ENCODE measurements at places on chromosomes 1 and 21. TPM values are rescaled to one million over a fixed set of nuclear protein-coding genes. Genes with fewer than 3 reads are reported as not detected.

MRPS21 gene
- 54.0 TPM for polyA plus RNA-seq

DNA sequence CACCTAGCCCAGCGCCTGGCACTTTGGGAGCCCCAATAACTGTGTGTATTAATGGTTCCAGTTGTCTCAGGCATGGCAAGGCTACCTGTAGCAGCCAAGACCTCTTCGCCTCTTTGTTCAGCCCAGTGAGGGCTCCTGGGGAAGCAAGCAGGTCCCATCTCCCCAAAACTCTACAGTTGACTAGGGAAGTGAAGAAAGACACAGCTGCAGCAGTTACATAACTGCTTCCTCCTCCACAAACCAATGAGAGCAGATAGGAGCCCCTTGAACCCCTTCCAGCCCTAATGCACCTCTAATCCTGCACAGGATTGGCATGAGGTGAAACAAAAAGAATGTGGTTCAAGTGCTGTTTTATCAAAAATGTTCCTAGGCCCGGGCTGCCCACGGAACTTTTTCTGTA, 100.5 kb downstream of the SYF2 start:
- H3K4me3 ChIP-seq = no peak overlapping the region
- H3K4me1 ChIP-seq = peaks cover 7% of the 10 kb centered on the region
- no peaks in the 10 kb centered on the region for H3K36me3 ChIP-seq
- no peak for DNase-seq

- H3K27me3 ChIP-seq = no peaks in the 10 kb centered on the region
- no peak overlapping the region for H3K27ac ChIP-seq
- H3K36me3 ChIP-seq = no peaks in the 10 kb centered on the region
- H3K4me1 ChIP-seq = no peaks in the 10 kb centered on the region
- DNase-seq = no peak
These were observed 250.8 kb downstream of the KCNJ6 start for GRCh38 chr21:37665230-37666024.

DNA sequence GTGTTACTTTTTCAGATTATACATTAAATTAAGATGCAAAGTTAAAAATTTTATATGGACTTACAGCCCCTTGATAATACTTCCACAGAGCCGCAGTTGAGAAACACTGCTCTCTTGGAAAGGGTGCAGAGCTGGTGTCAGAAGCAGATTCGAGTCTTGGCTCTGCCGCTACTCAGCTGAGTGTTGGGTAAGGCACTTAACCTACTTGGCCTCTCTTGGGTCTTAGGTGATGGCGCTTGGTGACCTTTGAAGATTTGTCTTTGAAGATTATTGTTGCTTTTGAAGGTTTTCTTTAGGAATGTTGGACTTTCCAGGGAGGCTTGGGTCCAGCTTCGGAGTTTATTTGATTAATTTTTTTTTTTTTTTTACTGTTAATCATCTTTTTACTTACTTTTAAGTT, 48.5 kb downstream of the CAMTA1 start:
- H3K27ac ChIP-seq = no peak overlapping the region
- DNase-seq = peak; percentile 36
- H3K36me3 ChIP-seq = no peaks in the 10 kb centered on the region
- H3K4me3 ChIP-seq = no peak overlapping the region

- H3K27ac ChIP-seq = no peak overlapping the region
- H3K27me3 ChIP-seq = peaks cover 55% of the 10 kb centered on the region
- no peaks in the 10 kb centered on the region for H3K36me3 ChIP-seq
- H3K4me1 ChIP-seq = no peaks in the 10 kb centered on the region
- no peak for DNase-seq
These were observed 303.8 kb downstream of the NPHP4 start for GRCh38 chr1:5688081-5689077.

GRCh38 chr21:39014747-39015146, 168.5 kb downstream of the PSMG1 start:
- no peaks in the 10 kb centered on the region for H3K36me3 ChIP-seq
- peak overlapping the region; percentile 30 for H3K27ac ChIP-seq
- DNase-seq = peak; percentile 48
- H3K4me3 ChIP-seq = no peak overlapping the region
- H3K4me1 ChIP-seq = peaks cover 63% of the 10 kb centered on the region
- H3K27me3 ChIP-seq = no peaks in the 10 kb centered on the region

Data from left lung (tissue), 14 donors.